ENCODE measurements at places on chromosomes 5 and 9. TPM values are rescaled to one million over a fixed set of nuclear protein-coding genes. Genes with fewer than 3 reads are reported as not detected.

GRCh38 chr5:42628821-42629220, 127.8 kb upstream of the CCDC152 start:
- DNase-seq, result no peak

GRCh38 chr5:151686674-151687407, at the start of gene SPARC:
SPARC (minus strand) TSS chr5:151686915; CDS start chr5:151676188, 10,727 bp downstream.
- peak; percentile 91 for DNase-seq

DNA sequence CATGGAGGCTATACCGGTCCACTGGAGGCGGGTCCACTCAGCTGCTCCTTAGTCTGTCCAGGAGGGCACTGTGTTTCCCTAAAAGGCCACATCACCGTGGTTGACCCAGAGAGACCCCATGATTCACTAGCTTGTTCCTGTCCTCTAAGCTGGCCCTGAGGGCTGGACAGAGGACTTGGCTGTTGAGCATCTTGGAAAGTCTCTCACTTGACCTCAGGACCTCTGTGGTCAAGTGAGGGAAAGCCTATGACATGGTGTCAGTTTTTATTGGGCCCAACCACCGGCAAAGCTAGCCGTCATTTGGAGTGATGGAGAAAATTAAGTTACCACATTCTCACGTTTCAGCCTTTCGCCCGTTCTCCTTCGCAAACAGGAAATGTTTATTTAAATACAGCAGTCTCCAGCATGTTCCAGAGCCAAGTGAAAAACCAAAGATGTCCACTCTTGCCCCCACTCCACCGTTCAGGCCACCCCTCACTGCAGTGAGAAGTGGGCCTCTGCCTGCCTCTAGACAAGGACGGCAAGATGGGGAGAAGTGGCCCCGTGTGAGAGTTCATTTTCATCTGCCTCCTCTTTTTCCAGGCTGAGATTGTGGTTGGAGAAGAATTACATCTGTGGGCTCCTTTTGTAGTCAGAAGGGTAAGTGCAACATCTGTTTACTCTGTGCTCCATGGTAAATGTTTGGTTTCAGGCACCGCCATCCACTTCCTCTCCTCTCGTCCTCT, 4.4 kb downstream of the SLIT3 start:
- no peak for DNase-seq

GRCh38 chr9:115980502-115980901, 173.1 kb upstream of the PAPPA start:
- no peak for DNase-seq

- DNase-seq, result no peak
Observed at GRCh38 chr9:7240569-7241311, 483.0 kb downstream of the KDM4C start.

MLANA gene
- polyA plus RNA-seq, result 1.1 TPM

MZB1 gene
- polyA plus RNA-seq, result 0.61 TPM

- DNase-seq, result no peak
Observed at GRCh38 chr5:33364406-33364805, 76.4 kb upstream of the TARS1 start.

- DNase-seq, result no peak
Observed at GRCh38 chr5:125236981-125237380, 490.5 kb upstream of the ZNF608 start.

GRCh38 chr5:93642526-93642925, 59.5 kb downstream of the NR2F1 start:
- DNase-seq, result no peak

YTHDC2 gene
- 26.1 TPM for polyA plus RNA-seq

TAF11L5 gene
- not detected for polyA plus RNA-seq

DNA sequence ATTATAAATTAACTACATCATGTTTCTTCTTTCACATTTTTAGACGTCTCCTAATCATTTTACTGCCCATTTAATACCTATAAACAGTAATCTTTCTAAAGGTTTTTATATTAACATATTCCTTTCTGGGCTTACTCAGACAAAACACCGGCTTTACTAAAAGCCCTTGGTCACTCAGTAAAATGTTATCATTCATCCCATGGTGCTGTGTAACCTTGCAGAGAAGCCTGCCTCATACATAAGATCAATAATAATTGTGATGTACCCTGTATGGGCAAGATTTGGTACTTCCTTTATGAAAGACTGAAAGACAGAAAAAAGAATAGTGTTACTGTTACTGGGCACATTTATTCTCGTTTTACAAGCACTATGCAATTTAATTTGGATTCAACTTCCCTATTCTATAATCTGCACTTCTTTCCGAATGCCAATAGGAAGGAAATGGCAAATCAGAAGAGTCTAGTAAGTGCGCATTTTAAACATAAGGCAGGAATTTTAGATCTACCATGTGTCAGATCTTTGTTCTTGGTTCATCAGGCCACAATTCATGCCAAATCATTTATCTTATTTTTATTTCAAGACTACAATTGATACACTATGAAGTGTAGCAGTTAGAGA, 522.2 kb downstream of the CSNK1G3 start:
- DNase-seq, result no peak

DNA sequence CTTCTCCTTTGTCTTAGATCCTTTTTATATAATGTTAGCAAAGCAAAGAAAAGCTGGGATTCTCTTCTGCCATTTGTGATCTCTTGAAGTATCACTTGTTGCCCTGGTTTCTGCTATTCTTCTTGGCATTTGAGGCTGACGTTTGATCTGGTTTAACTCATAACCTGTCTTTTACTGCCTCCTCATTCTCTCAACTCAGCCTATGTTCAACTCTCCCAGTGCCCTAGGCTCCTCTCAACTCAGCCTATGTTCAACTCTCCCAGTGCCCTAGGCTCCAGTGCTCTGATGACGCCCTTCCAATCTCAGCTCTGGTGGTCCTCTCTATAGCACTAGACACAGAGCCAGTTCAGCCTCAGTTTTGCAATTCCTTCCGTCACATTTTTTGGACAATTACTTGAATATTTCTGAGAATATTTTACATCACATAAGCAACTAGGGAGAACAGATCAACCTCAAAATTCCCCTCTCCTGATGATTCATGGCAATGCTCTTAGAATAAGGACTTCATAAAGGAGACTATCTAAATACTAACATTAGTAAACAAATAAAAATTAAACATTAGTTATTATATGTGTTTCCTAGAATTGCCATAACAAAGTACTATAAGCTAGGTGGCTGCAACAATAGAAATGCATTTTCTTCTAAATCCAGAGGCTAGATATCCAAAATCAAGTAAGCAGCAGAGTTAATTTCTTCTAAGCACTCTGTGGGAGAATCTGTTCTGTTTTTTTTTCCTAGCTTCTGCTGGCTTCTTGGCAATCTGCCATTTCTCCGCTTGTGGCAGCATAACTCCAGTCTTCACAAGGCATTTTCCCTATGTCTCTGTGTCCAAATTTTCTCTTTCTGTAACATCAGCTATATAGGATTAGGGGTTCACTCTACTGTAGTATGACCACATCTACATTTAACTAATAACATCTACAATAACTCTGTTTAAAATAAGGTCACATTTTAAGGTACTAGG, 662.1 kb upstream of the FTMT start:
- DNase-seq, result peak; percentile 31

GRCh38 chr9:36101916-36102741, 34.4 kb upstream of the GLIPR2 start:
- DNase-seq, result no peak

GRCh38 chr9:127963359-127964064, 17.3 kb downstream of the EEIG1 start:
- no peak for DNase-seq

TRAPPC13 gene
- polyA plus RNA-seq, result 23.0 TPM

- no peak for DNase-seq
Observed at GRCh38 chr5:150461231-150461630, 11.7 kb upstream of the RPS14 start.

GRCh38 chr9:113483676-113484257, 20.2 kb downstream of the RGS3 start:
- DNase-seq, result no peak

TMEM174 gene
- polyA plus RNA-seq, result 15.7 TPM

- no peak for DNase-seq
Observed at GRCh38 chr5:150057996-150058395, 28.4 kb downstream of the CSF1R start.

DNA sequence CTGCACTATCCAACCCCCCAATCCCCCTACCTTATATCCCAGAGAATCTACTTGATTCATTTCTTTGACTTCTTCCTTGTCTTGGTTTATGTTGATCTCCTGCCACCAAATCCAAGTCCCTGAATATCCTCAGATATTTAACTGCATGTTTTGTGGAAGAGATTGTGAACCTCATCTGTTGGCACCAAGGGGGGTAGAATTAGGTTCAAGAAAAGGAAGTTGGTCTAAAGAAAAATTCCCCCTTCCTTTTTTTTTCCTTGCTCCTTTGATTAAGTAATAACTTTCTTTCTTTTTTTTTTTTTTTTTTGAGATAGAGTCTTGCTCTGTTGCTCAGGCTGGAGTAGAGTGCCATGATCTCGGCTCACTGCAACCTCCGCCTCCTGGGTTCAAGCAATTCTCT, 526 bp upstream of the CD14 start:
- DNase-seq, result no peak

DNA sequence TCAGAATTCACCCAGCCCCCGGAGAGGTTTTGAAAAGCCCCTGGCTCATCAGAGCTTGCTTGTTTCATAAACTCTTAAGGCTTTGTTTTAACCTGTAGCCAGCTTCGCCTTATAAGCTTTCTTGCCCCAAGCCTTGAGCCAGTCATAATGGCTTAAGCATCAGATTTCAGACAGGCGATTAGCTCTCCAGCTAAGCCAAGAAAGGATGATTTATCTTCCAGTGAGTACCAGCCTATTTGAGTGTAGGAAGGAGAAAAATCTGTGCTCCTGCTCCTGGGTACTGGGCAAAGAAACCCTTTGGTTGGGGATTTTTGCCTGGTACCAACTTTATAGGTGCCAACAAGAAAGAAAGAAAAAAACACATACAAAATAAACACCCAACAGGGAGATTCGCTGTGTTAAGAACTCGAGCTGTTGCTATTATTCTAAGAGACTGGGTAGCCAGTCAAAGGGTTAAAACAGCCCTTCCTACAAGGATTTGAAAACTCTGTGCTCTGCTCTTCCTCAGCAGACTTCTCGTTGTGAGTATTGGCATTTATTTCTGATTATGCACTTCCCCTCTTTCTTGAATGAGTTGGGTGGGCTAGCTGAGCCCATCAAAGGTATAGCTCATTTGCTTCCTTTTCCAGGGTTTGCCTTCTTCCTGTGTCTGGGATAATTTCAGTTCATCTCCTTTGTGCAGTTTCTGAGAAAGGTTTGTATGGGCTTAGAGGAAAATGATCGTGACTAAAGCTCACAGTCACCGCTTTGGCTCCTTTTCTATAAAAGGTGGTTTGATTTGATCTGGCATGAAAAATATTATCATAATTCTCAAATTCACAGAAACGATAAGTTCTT, 157.2 kb upstream of the DMRT1 start:
- DNase-seq, result peak; percentile 81

F2R gene
- 57.6 TPM for polyA plus RNA-seq

GRCh38 chr9:114143234-114143633, 12.1 kb upstream of the COL27A1 start:
- no peak for DNase-seq

DNA sequence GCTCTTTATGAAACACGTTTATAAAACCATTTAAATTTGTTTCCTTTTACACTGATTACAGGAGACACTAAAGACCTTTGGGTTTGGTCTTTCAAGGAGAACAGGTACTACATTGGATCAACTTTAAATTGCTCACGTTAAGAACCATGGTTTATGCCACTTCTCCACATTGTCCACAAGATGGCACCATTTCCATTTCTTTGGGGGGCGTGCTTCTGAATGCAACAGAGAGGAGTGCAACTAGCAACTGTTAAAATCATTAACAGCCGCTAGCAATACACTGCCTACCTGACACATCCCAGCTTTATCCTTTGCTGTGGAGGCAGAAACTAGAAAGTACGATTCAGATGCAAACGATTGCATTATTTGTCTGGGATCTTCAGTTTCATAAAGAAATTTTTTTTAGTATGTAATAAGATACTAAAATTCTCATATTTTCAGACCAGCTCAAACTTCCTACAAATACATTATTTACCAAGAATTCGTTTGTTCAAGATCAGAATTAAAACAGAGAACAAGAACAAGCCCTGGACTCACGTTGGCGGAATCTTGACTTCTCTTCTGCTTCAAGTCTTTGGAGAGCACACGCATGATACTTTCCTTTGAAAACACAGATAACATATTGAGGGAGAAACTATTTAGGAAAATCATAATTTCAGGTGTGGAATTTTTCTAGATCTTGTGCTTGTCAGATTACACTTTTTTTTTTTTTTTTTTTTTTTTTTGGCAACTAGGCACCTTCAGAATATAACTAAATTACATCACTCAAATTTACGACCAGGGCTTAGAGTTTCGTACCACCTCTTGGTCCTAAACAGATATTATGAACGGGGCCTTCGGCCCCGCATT, 702 bp downstream of the CDC20B start:
- DNase-seq, result peak; percentile 85

GRCh38 chr9:91258451-91258850, 103.3 kb downstream of the AUH start:
- no peak for DNase-seq

FSTL4 gene
- polyA plus RNA-seq, result 0.76 TPM

GRCh38 chr5:42361315-42361688, 61.9 kb upstream of the GHR start:
- DNase-seq, result no peak

GRCh38 chr9:5910413-5911057, 19.8 kb downstream of the MLANA start:
- DNase-seq, result no peak

DNA sequence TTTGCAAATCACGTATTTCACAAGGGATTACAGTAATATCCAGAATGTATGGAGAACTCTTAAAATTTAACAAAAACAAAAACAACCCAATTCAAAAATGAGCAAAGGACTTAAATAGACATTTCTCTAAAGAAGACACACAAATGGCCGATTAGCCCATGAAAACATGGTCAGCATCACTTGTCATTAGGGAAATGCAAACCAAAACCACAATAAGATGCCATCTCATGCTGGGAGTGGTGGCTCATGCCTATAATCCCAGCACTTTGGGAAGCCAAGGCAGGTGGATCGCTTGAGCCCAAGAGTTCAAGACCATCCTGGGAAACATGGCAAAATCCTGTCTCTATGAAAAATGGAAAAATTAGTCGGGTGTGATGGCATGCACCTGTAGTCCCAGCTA, 120.2 kb downstream of the SUSD1 start:
- DNase-seq, result no peak

TXNDC8 gene
- polyA plus RNA-seq, result not detected

PCDHA5 gene
- polyA plus RNA-seq, result 0.14 TPM

DNA sequence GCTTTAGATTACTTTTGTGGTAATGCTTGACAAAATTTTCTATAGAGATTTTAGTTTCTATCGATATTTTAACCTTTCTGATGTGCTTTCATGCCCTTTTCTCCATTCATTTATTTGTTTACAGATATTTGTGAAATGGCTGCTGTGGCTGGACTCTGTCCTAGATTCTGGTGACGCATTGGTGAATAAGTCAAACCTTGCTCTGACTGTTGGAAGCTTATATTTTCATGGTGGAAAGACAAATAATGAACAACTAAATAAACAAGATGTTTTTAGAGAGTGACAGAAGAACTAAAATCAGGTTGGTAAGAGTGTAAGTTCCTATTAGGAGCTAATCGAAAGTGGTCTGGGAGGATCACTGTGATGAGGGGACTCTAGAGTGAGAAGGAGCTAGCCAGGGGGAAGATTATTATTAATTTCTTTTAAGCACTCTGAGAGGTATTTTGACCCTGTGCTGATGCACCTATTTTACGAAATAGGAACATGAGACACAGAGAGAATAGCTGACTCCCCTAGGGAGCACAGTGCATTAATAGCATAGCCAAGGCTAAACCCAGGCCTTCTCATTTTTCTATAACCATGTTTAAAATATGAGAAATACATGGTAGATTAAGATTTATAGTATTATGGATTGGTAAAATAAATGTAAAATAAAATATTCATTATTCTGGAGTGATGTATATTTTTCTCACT, 411.9 kb upstream of the ARRDC3 start:
- no peak for DNase-seq

SREK1 gene
- 148 TPM for polyA plus RNA-seq

GRCh38 chr5:132294728-132295504, 722 bp downstream of the SLC22A4 start:
- no peak for DNase-seq
